ENCODE measurements at places on chromosomes 1 and 21.

GRCh38 chr1:66777831-66778230 lies 23.2 kb downstream of the INSL5 start:
- peak; percentile 89 for DNase-seq

DNA sequence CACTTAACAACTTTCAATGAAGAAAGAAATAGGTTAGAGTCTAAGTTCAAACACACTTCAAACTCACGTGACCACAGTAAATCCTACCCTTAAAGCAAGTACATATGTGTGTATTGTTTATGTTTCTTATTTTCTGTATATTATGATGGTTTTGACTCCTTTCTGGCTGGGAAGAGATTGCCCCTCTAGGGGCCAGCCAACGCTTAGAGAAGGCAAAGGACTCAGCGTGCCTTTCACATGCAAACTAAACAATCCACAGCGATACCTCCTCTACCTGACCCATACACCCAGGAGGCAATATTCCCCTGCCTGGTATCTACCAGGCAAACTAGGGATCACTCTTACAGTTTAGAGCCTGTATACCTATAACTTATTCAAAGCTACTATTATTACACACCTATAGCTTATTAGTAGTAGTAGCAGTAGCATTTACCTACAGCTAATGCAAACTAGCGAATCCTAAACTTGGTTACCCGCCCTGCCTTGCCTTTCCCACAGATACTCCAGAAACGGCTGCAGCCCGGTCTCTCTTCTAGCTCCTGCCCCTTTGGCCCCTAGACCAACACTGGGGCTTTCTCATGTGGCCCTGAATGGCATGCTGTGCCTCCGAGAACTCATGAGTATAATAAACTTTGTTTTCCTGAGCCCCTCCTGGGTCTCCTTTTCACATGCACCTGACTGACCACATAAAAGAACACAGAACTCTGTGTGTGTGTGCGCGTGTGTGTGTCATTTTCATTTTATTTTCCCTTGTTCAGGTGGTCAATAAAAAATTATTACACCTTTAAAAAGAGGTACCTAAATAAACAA lies 14.0 kb downstream of the NRIP1 start:
- DNase-seq, result no peak

DNA sequence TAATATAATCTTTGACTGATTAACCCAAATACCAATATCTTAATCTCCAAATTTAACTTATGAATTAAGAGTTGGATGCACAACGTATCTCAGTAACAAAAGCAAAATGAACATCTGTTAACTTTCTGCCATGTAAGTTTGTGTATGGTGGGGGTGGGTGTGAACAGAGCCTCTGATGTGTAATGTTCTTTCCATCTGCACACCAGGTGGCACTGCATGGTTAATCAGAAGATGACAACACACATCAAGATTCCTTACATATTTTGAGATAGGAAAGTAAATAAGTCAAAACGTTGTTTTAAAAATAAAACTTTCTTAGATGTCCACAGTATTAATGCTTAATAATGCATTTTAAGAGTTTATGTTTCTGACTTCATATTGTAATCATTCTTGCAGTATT lies 251.9 kb downstream of the DPYD start:
- DNase-seq, result no peak

GRCh38 chr1:174982971-174983689 lies 16.6 kb upstream of the CACYBP start:
- DNase-seq, result peak; percentile 29

DNA sequence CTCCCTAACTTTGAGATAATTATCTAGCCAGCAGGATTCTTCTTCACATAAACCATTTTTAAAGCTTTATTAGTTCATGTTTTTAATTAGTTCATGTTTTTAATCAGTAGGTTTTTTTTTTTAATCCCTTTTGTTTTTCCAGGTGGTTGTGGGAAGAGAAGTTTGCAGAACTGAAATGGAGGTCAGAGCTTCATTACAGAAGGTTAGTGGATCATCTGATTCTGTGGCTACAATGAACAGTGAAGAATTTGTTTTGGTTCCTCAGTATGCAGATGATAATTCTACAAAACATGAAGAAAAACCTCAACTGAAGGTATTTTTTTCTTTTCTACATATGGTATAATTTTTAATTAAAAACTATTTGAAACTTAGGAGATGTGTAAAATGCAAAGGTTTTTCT lies 59.7 kb downstream of the RABGAP1L start:
- DNase-seq, result no peak

DNA sequence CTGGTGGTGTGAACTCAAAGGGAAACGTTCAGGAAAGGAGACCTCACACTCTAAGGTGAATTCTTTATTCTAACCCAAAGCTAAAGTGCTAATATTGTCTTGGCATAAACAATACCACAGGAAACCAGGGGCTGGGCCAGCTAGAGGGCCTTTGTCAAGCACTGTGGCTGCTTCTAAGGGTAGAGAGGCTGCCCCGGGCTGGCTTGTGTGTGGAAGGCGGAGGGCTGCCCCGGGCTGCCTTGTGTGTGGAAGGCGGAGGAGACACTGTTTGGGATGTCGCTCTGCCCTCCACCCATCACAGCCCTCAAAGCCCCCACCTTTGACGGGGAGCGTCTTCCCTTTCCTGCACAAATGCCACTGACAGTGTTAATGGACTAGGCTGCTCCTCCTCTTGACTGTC lies 216.8 kb downstream of the TOMM20 start:
- DNase-seq, result no peak

DNA sequence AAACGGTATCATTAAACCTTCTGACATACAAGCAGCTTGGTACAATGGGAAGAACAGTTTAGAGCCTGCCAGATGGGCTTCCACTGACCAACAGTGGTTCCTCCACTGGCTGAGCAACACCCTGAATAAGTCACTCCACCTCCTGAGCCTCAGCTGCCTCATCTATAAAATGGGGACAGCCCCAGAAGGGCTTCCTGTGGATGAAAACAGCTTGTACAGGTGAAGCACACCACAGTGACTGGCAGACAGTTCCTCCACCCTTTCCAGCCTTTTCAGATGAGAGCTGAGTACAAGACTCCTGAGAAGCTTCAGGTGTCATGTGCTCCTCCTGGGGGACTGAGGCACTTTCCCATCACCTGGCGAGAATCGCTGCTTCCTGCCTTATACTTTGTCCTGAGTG lies 2.1 kb downstream of the CAPZB start:
- DNase-seq, result no peak

DNA sequence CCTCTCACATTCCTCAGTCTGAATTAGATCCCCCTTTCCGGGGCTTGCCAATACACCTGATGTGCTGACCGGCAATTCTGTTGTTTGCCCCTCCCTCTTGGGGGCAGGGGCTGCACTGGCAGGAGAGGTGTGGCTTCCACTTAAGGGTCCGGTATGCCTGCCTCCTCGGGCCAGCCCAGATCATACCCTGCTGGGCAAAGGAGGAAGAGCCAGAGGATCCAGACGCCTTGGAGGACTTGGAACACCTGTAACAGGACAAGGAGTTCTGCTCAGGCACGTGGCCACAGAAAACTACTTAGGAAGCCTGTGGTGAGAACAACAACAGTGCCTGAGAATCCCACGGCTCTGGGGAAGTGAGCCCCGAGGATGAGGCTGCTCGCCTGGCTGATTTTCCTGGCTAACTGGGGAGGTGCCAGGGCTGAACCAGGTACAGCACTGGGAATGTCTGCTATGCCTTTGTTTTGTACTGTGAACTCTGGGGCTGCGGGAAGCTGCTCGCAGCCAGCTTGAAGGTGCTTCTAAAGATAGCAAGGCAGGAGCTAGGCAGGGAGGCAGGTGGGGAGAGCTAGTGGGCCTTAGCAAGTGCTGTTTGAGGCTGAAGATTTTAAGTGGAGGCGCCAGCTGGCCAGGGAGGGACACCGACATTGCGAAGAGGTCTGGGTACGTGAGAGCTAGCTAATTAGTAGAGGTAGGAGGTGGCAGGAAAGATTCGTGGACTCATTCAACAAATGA lies at the start of gene SMPDL3B:
Gene SMPDL3B, plus strand, starts transcription at position 183 of the 732 bp plus-strand sequence. Its CDS starts 184 bp downstream, at position 367.
- DNase-seq, result peak; percentile 11

DNA sequence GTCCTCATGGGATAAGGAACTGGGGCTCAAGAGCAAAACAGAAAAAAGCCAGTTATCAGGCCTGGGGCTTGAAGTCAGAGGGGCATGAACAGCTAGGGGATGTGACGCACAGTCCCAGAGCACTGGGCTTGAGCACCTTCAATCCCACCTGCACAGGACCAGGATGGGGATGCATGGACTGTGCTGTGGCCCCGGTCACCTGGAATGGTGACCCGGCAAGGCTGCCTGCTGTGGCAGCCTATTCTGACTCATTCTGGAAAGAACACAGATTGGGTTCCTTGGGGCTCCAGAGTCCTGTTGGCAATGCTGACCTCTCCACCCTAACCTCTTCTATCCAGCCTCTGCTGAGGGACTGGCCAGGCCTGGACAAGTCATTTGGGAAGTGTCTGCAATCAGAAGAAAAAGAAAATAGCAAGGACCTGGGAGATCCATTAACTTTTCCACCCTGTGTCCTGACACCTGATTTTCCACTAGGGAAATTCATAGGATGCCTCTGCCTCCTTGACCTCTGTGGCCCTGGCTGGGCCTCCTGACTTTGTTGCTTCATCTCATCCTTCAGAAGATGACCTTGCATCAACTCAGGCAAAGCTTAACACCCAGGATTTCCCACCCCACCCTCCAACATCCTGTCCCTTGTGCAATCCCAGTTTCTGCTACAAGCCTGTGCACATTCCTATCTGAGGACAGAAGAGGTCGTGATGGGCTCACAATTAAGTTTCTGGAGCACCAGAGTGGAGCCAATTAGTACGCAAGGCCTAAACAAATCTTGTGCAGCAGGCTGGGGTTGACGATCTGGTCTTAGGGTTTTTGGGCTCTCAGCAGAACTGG lies 17.9 kb upstream of the FMOD start:
- DNase-seq, result no peak

DNA sequence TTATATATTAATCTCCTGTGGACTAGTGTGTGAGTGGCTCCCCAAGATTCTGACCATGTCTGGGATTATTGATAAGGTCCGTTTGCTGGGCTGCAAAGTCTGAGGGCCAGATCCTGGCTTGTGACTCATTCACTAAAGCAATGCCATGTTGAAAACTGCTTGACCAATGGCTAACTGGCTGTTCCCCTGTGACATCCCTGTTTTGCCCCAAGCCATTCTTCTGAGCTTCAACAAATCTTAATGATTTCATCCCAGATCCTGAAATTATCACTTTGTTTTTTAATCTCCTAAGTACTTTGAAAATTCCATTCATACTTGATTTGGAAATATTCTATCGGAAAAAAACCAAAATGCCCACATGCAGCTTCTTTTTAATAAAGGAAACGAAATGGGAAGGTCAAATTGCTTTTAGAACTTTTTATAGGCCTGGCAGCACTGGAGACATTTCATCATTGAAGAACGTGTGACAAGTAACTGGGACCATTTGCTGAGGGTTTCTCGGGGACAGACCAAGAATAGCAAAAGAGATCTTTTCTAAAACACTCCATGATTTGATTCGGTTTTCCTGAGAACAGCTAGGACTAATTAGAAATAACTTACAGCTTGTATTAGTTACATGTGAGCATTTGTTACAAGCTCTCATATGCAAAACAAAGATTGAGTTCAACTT lies 121.3 kb downstream of the TGFB2 start:
- no peak for DNase-seq

DNA sequence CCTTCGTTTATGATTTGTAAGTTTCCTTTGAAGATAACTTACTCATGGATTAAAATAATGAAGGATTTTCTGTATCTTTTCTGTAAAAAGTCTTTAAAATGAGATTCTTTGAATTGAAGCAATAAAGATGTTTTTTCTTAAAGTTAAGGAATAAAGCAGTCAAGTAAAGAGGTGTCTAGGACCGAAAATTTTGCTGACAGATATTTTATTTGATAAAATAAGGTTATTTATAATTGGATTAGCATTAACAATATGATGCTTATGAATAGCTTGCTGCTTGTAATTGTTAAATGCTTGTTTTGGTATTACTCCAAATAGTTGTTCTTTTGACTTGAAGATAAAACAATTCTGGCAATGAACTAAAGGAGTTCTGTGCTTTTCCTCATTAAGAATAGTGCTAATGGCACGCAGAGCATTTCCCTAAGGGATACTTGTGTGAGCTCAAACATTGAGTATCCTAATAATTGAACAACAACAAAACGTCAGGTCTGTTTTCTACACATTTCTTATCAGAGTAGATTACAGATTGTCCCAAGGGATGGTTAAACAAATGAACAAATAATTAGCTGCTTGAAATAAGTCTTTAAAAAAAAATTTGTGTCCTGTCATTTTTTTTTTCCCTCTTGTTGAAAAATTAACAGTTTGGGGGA lies 16.6 kb downstream of the TSNAX start:
- no peak for DNase-seq

DNA sequence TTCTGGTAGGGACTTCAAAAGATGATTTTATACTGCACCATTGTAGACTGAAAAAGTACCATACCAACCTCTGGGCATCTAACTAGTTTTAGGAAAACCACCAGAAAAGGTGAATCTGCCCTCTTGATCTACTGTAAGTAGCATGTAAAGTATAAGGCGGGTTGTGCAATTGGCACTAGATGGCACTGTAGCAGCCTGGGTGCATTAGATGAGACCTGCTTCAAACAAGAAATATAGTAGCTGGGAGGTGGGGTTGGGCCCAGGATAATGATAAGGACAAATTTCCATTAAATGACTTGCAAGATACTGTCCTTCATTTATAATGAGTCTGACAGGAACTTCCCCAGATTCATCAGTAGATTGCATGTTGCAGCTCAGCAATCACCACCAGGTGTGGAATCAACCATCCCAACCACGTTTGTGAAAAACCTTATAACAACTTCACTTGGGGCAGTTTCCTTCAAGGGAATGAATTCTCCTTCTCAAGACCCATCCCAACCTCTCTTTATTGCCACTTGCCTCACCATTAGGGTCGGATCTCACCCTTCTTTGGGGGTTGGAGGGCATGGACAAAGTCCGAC lies 37.3 kb upstream of the IL10 start:
- DNase-seq, result no peak

GRCh38 chr1:23575226-23575810 lies 16.0 kb upstream of the ID3 start:
- no peak for DNase-seq
